ENCODE measurements at places on chromosomes 6 and 20.

DNA sequence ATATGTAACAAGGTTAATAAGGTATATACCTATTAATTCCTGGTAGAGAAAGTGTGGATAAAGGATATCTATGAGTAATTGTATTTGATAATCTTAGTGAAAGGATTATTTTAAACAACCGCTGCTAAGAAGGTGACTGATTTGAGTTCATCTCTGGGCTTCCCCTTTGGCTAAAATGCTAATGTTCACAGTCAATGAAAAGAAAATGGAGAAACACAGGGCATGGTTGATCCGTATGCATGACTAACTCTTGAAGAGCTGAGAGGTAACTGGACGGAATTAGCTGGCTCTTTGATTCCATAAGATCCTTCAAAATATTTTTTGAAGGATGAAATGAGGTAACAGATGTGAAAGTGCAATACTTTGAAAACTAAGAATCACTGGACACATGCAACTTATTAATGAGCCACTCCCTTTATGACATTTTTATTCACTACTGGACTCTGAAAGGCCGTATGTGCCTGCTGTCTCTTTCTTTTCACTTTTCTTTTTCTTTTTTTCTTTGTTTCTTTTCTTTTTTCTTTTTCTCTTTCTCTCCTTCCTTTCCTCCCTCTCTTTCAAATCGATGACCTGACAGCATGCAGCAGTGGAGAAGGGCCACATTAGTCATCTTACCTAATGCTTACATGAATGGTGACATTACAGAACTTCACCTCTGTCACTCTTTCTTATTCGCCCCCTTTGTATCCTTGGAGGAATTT is 464.6 kb downstream of the CDKAL1 start:
- DNase-seq = no peak

- no peak for DNase-seq
Observed at GRCh38 chr6:110620065-110620464, 143.7 kb upstream of the SLC22A16 start.

- no peak for DNase-seq
Observed at GRCh38 chr6:157647261-157647915, 175.7 kb upstream of the SNX9 start.

DNA sequence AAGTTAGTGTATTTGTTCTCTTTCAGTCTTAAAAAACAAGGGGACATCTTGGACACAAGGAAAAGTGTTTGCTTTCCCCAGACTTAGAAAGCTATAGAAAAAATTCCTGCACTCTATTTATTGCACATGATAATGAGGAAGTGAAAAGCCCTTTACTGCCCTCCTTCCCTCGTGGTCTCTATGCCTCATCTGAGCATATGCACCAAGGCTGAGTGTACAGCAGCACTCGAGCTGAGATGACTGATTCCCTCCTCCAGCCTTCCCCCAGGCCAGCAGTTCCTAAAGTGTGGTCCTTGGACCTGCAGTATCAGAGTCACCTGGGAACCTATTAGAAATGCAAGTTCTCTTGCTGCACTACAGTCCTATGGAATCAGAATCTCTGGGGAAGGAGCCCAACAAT is 14.3 kb upstream of the LAMP5 start:
- no peak for DNase-seq

DNA sequence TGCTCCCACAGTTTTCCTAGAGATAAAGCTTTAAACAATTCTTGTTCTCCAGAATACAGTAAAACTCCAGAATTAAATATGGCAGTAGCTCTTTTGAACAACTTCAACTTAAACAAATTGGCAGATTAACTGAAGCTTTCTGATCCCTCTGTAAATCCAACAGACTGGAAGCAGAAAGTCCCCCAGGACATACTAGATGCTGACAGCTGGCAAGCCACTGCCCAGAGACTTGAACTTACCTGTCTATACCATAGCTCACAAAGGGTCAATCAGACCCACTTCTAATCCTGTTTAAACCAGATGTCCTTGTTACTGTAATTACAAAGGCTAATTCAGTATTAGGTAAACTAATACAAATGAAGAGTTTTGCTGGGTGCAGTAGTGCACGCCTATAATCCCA is 12.3 kb downstream of the GPLD1 start:
- no peak for DNase-seq

- DNase-seq = no peak
Observed at GRCh38 chr20:49167811-49168507, 20.2 kb downstream of the STAU1 start.

DNA sequence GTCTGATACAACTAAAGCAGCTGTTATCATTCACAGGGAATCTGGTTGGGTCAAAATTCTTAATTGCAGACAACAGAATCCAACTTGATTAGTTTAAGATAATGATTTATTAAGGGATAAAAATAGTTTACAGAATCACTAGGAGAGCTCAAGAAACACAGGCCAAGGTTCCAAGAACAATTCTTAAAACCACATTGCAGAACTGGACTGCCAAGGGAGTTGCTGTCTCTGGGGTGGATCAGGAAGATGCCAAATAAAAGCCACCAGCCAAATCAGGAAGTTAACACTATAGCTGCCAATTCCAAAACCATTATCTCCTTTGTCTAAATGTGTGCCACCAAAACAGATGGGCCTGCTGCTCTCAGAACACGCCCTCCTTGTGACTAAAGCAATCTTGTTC is 53.7 kb downstream of the NUDT3 start:
- no peak for DNase-seq

DNA sequence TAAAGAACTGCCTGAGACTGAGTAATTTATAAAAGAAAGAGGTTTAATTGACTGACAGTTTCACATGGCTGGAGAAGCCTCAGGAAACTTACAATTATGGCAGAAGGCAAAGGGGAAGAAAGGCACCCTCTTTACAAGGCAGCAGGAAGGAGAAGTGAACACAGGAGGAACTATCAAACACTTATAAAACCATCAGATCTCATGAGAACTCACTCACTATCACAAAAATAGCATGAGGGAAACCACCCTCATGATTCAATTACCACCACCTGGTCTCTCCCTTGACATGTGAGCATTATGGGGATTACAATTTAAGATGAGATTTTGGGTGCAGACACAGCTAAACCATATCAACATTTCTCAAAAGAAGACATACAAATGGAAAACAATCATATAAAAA is 266.3 kb downstream of the EPM2A start:
- DNase-seq = no peak

GRCh38 chr6:70210462-70210861 is 92.4 kb downstream of the COL9A1 start:
- no peak for DNase-seq

- no peak for DNase-seq
Observed at GRCh38 chr20:21126581-21126870, 644 bp downstream of the KIZ start.

- DNase-seq = no peak
Observed at GRCh38 chr6:22112461-22112860, 184.4 kb downstream of the PRL start.

DNA sequence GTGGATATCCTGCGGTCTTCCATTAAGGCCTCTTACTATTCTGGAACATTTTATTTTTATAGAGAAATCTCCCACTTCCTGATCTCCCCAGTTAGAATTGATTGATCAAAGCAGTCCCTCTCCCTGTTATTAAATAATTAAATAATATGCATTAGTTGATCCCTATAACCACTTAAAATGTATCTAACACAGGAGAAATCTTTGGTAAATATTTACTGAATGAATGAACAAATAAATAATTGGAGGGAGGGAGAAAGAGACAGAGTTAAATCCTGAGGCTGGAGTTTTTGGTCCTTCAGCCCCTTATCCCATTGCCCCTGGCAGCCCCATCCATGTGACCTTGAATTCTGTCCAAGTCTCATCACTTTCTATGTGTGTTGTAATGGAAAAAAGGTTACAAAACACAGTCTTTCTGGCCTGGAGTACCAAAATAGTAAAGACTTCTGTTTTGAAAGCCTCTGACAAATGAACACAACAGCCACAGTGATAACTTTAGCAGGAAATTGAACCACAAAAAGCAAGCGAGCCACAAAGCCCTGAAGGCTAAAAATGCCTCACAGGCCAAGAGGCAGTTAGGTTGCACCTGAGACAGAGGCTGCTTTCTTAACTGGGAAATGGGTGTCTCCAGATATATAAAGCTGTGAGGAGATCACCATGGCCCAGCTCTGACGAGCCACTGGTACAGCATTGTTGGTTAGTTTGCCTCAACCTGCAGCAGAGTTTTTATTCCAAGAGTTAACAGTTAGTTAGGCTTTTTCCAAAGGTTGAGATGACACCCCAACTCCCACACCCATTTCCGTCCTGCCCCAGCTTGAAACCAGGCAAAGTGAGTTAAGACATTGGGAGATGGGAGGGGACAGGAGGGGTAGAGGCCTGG is 11.3 kb downstream of the NT5E start:
- DNase-seq = no peak

DNA sequence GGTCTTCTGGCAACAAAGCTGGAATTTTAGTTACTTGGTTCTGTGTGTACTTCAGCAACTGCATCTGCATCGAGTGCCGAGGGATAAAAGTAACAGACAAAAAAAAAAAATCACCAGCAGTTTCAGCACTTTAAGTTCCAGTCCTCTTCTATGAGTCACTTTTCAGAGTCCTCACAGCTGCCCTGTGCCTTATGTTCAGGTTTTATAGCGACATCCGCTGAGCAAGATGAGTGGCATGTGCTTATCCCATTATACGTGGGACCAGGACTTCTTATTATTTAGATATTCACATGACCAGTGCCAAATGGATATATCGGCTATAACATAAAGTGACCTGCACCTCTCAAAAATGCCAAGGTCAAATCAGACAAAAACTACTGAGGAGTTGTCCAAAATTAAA is 242.9 kb downstream of the FOXA2 start:
- DNase-seq = no peak

GRCh38 chr6:15980801-15981200 is 148.1 kb upstream of the MYLIP start:
- no peak for DNase-seq

DNA sequence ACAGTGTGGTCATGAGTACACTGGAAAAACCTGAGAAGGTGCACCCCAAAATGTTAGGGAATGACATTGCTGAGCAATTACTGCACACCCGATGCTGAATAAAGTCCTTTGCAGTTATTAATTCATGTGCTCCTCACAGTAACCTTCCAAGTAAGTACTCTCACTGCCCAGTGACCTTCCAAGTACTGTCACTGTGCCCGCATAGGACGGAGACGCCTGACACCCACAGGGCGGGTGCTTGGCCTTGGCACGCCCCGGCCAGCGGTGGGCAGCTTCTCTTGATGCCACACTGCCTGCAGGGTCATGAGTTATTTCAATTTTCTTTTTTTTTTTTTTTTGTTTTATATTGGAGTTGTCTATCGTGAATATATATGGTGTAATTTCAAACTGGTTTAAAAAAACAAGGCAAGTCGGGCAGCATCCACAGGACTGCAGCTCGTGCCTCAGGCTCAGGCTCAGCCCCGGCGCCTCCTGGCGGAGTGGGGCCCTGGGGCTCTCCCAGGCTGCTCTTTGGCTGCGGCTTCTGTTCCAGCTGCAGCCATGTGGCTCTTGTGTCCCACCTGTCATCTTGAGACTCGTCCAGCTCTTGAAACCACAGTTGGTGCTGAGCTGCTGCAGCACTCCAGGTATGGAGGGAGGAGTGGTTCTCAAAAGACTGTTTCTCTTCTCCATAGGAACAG is 27.0 kb downstream of the PNLDC1 start:
- DNase-seq = no peak

DNA sequence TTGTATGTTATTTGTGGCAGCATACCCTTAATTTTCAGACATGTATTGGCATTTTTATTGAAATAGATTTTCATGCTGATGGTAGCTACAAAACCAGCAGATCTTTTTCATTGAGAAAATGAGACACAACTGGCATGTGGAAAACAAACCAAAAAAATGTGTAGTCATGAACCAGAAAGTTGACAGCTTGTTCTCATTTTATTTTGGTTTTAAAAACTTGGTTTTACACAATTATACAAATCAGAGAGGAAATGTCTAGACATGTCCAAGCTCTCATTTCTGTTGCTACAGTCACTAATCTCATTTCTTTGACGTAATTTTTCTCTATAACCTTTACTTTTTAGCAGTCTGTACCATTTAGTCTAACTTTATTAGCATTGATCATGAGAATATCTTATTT is 85.4 kb downstream of the GRIK2 start:
- no peak for DNase-seq

- DNase-seq = no peak
Observed at GRCh38 chr20:32343439-32343838, 14.7 kb upstream of the ASXL1 start.

- DNase-seq = no peak
Observed at GRCh38 chr6:106964954-106965353, 9.6 kb downstream of the CD24 start.

DNA sequence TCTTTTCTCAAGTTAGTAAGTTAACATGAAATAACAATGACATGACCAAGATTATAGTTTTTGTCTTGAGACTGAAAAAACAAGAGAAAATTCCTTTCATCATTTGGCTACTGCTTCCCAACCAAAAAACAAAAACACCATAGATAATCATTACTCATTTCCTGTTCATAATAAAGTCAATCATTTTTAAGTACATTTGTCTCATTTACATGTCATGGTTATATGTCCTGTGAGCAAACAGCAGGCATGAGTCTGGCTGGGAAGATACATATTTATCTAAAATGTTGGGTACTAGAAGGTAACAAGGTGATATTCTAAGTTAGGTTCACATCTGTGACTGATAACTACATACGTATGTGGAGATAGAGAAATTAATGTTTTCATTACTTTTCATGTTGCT is 180.5 kb downstream of the ISM1 start:
- no peak for DNase-seq

DNA sequence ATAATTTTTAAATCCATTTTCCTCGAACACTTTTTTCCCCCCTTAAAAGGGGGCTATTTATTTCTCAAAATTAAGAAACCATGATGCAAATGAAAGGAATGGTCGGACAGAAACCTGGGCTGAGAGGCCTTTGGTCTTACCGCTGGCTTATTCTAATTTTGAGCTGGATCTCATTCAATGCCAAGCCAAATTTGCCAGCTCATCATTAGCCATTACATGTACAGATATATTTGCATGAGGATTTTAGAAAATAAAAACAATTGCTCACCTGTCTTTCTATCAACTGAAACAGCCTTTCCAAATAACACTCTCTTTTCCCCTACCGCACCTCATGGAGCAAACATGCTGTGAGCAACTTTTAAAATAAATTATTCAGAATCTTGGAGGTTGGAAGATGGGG is 219.5 kb upstream of the DTNBP1 start:
- DNase-seq = no peak

GRCh38 chr6:722608-723007 is 29.7 kb upstream of the EXOC2 start:
- DNase-seq = no peak

DNA sequence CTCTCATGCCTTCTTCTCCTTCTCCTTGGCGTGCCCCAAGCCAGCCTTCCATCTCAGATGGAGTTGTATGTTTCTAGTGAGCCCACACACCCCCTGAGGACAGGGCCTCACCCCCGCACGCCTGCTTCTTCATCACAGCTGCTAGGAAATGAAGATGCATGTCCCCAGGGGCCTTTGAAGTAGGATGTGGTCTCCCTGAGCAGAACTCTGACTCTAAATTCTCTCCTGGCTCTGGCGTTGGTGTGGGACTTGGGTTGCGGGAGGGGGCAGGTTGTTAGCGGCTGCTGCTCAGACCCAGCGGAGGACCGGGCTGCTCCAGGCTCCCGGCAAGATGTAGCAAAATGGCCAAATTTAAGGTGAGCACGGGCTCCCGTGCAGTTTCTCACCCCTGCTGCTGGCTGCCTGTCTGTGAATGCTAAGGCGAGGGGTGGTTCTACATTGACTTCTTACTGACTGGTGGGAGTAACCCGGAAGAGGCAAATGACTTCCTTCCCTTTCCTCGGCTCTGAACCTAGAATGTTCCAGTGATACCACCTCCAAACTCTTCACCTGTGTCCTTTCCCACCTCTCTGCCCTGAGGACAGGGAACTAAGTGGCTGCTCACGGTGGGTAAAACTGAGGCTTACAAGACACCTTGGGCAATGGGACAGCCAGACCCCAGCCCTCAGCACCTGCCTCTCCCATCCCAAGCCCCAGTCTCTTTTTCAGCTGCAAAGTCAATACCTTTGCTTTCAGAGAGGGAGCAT is 8.8 kb downstream of the SYNJ2 start:
- no peak for DNase-seq

Measured in non-pigmented ciliary epithelial cell (primary cell).